Fibroblast of lung (primary cell): ENCODE measurements at places on chromosomes 4 and X. TPM values are rescaled to one million over a fixed set of nuclear protein-coding genes. Genes with fewer than 3 reads are reported as not detected.

The DCHS2 gene
- under 0.01 TPM in 1 of 2 replicates, not detected in the other for total RNA-seq

DNA sequence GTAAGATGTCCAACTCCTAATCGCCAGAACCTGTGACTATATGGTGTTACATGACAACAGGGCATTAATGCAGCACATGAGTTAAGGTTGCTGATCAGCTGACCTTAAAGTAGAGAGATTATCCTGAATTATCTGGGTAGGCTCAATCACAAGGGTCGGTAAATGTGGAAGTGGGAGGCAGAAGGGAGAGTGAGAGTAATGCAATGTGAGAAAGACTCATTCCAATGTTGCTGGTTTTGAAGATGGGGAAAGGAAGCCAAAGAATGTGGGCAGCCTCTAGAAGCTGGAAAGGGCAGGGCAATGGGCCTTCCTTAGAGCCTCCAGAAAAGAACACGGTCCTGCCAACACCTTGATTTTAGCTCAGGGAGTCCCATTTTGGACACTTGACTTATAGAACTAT is 67.4 kb downstream of the STX18 start:
- DNase-seq = no peak

DNA sequence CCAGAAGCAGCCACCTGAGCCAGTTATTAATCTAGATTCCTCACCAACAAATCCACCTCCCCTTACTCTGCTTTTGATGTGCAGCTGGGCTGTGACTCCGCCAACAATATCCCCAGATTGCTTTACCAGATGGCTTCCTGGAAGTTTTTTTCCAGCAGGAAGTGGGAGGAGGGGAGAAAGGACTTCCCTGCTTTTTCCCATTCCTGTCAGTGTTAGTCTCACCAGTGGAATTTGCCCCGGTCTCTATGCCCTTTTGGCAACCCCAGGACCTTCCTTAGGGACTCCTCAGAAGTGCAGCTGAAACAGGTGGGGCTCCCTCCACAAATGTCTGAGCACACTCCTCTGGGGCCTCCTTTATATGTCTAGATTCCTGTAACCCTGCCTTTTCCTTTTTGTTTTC is 465.2 kb upstream of the IGFBP7 start:
- DNase-seq = no peak

DNA sequence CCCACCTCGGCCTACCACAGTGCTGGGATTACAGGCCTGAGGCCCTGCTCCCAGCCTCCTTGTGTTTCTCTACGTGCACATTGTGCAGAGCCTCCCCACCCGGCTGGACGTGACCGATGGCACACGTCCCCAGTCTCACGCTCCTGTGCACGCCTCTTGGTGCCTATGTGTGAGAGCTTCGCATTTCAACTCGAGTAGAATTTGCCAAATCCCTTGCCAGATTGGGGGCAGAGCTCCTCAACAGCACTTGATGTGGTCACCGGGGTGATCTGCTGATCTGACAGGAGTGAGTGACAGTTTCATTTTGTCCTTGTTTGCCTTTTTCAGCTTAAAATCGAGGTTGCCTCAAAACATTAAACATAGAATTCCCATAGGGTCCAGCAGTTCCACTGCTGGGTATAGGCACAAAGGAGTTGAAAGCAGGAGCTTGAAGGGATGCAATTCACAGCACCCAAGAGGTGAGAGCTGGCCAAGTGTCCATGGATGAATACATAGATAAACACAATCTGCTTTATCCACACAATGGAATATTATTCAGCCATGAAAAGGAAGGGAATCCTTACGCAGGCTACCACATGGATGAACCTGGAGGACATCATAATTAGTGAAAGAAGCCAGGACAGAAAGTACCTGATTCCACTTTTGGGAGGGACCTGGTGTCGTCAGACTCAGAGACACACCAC is 17.6 kb downstream of the TMEM187 start:
- no peak for DNase-seq

GRCh38 chrX:65476564-65476963 is 58.0 kb downstream of the LAS1L start:
- no peak for DNase-seq

DNA sequence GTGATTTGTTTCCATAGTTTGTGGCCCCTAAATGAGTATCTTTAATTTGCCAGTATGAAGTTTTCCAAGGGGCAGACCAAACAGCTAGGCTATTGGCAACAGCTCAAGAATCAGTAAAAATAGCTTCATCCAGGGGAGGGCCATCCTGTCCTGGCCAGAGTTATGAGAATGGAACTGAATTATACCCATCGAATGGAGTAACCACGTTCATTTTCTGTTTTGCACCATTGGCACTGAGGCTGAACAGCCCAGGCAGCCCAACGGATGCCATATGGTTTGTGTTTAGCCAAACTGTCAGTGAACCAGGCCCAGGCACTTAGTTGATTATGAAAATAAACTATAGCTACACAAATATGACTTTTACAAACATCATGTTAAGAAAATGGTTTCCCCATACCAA is 17.7 kb upstream of the ASB5 start:
- peak; percentile 79 for DNase-seq

- DNase-seq = no peak
Observed at GRCh38 chr4:88006956-88007303, 505 bp upstream of the PKD2 start.
